Kidney capillary endothelial cell (primary cell): ENCODE measurements at places on chromosomes 2 and 18.

DNA sequence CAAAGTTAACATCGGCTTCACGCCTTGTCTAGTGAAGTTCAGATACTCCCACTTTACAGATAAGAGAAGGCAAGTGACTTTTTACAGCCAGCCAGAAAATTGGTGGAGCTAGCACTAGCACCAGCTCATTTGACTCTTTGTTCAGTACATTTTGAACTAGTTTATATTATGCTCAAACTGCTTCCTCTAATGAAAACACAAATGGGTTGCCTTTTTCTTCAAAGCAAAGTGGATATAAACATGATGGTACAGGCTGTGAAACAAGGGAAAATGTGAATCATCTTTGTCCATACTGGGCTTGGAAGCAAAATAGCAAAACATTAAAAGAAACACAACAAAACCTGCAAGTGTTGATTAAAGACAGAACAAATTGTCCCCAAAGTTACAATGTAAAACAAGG, 99.6 kb upstream of the LHCGR start:
- no peak for DNase-seq

DNA sequence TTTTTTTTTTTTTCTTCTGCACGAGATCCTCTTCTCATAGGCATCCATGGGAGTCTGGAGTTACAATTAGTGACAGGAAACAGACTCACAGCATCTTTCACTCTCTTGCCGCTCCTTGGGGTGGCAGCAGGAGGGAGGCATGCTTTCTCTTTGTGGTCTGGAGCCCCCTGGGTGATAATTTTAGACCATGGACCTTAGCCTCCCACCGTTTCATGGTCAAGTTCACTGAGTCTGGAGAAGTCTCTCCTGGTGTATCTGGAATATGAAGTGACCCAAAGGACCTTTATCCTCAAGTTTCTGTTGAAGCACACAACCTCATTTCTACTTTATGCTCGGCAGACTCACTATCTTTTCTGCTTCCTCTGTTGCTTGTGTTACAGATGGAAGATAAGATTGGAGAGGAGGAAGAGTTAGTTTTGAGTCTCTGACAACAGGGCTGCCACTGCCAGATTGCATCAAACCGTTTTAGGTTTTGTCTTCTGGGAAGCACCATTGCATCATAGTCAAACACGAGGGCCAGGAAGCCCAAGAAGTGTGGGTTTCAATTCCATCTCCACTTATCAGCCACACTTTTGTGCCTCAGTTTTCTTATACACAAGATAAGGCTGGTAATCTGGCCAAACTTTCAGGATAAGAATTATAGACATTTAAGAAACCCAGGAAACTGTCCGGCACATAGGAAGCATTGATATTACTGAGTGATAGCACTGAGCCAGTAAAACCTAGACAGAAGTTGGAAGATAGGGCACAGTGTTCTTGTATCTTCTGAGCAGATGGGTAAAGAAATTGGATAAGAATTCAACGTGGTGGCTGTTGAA, 62.3 kb downstream of the ADCYAP1 start:
- DNase-seq = no peak

- DNase-seq = no peak
Observed at GRCh38 chr2:96831679-96832078, 12.1 kb downstream of the ANKRD23 start.

DNA sequence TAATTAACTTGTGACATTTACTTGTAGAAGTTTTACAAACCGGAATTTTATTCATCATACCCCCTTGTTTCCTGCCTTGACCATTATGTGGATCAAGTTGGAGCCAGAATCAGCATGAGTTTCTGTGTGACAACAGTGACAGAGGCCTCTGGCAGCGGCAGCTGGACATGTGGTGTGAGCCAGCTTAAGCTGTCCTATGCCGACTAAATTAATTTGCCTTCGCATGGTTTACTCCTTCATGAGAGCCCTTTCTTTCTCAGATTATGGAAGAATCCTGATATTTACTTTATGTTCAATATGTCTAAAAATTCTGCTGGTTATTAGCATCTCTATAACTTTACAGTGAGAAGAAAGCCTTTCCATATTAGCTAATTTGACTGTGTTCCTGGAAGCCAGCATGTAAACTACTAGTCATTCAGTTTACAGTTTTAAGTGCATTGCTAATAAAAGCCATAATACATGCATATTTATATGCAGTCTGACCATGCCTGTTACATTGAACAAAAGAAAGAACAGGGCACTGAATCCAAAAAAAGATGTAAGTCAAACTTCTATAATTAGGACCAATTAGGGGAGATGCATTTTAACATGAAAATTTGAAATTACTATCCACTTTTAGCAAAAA, 495.8 kb upstream of the ACVR2A start:
- DNase-seq = no peak

DNA sequence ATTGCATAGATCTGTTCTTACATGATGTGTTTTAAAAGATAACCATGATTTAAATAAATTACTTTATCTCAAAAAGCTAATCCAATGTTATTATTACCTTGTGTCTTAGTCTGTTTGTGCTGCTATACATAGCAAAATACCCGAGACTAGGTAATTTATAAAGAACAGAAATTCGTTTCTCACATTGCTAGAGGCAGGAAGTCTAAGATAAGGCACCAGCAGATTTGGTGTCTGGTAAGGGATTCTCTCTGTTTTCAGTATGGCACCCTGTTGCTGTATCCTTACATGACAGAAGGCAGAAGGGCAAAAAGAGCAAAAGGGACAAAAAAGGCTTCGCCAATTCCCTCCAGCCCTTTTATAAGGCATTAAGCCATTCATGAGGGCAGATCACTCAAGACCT, 533.9 kb downstream of the PARD3B start:
- DNase-seq = no peak

DNA sequence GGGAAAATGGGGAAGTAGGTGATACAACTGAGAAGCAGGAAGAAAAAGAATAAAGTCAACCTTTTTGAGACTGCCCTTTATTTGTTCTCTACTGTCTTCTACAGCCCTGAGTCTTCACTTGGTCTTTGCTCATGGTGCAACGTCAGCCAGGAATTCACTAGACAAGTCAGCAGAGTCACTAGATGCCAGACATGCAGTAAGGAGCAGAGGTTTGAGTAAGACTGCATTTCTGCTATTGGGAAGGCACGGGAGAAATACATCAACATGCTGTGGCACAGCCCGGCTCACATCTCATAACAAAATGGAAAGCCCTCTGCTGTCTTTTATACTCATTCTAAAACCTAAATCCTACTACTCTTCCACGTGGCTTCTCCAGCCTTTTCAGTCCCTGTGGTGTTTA, 67.1 kb downstream of the PRELID3A start:
- no peak for DNase-seq

- no peak for DNase-seq
Observed at GRCh38 chr2:100395532-100396350, 21.7 kb downstream of the CHST10 start.
